ENCODE measurements at places on chromosomes 12 and 14.

DNA sequence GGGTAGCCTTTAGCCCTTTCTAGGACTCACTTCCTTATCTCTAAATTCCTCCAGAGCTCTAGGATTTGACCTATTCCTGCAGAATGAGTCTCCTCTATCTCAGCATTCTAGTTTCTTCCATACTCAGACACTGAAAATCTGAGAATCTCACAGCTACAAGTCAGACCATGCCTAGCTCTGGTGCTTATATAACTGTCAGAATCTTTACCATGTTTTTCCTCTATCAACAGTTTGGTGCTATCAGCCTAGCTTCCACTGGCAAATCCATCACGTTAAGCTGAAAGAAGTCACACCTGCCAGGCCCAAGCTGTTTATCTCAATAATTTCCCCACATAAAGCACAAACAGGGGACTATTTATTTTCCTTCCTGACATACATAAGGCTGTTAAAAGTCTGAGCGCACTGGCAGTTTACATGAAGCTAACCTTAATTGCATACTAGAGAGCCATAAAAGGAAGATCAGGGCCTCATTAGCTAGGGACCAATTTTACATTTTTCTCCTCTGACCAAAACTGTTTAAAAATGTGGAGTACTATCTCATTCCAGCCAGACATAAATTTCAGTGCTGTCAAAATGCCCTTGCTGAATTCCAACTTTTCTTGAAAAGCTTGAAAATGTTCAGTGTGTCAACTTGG lies 270.5 kb downstream of the C12orf75 start:
- peak; percentile 75 for DNase-seq

GRCh38 chr12:90455756-90456155 lies 499.2 kb downstream of the CCER1 start:
- peak; percentile 21 for DNase-seq

DNA sequence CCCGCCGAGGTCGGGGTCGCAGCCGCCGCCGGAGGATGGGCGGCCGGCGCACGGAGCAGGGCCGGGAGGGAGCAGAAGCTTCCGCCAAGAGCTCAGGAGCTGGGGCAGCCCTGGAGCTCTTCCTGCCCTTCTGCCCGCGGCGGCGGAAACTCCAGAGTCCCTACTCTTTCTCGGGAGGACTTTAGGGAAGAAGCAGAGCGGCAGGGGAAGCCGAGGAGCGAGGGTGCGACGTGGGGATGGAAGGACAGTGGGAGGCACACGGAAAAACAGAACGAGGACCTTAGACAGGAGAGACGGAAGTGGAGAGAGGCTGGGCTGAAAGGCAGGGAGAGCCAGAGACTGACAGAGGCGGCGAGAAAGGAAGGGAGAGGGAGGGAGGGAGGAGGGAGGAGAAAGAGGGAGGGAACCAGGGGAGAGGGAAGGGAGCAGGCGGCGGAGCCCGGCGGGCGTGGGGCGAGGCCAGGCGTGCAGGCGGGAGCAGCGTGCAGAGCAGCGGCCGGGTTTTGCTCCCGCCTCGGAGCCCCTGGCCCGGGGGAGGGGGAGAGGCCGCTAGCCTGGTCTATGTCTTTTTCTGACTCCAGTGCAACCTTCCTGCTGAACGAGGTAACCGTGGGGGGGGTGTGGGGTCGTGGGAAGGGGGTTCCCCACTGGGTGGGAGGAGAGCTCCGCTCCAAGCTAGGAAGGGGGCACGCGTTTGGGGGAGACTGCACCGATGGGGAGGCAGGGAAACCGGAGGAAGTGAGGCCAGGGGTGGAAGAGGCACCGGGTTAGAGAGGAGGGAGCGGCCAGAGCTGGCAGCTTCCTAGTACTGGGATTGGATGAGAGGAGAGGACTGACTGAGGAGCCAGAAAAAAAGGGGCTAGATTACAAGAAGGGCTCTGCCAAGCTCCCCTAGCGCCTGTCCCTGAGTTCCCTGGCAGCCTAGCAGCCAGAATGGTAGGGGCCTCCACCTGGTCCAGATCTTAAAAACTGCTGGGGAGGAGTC lies 2.9 kb upstream of the CACNB3 start:
- DNase-seq: peak; percentile 84

DNA sequence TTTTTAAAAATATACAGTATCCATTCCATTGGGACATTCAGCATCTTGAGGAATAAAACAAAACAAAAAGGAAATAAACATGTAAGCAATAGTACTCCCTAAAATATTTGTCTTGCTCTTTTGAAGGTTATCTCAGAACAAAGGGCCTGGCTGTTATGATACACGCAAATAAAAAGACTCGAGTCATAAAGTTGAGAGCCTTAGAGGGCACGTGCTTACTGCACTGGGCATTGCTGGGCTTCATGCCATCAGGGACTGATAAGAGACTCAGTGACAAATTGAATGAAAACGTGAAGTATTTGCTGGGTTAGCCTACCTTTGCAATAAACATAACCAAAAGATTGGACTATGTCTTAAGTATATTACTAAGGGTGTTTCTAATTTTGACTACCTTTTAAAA lies 118.9 kb downstream of the SLC35F4 start:
- DNase-seq: no peak

- DNase-seq: peak; percentile 34
These were observed 69.2 kb downstream of the CRACR2A start for GRCh38 chr12:3683670-3684069.

GRCh38 chr12:131568336-131568735 lies 142.6 kb upstream of the SFSWAP start:
- no peak for DNase-seq

- DNase-seq: peak; percentile 83
These were observed 28.2 kb downstream of the PALS1 start for GRCh38 chr14:67269298-67270060.

- DNase-seq: no peak
These were observed 64.0 kb downstream of the IQSEC3 start for GRCh38 chr12:130519-130918.

- no peak for DNase-seq
These were observed 78.2 kb downstream of the GAS2L3 start for GRCh38 chr12:100651694-100652093.

DNA sequence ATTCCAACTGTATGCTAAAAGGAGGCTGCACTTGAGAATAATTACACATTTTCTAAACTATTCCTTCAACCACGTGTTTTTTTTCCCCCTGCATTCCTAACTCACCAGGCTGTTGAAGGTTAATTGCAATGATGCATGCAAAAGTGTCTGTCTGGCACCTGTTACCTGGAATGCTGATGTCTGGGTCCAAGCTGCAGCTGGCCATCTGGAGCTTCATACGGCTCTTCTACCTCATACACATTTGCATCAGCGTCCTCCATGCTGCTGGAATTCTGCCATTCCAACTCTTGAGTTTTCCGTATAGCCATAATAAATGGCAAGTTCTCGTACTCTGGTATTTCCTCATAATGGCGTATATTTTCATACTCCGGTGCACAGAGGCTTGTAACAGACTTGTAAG lies 8.6 kb downstream of the FGD6 start:
- DNase-seq: peak; percentile 3

- no peak for DNase-seq
These were observed 88.4 kb upstream of the TMEM132C start for GRCh38 chr12:128178565-128178964.

DNA sequence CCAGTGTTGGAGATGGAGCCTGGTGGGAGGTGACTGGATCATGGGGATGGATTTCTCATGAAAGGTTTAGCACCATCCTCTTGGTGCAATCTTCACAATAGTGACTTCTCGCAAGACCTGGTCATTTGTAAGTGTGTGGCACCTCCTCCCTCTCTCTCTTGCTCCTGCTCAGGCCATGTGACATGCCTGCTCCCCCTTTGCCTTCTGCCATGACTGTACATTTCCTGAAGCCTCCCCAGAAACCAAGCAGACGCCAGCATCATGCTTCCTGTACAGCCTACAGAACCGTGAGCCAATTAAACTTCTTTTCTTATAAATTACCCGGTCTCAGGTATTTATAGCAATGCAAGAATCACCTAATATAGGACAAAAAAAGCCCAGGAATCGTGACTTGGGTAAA lies 171.0 kb upstream of the FOXN3 start:
- no peak for DNase-seq

DNA sequence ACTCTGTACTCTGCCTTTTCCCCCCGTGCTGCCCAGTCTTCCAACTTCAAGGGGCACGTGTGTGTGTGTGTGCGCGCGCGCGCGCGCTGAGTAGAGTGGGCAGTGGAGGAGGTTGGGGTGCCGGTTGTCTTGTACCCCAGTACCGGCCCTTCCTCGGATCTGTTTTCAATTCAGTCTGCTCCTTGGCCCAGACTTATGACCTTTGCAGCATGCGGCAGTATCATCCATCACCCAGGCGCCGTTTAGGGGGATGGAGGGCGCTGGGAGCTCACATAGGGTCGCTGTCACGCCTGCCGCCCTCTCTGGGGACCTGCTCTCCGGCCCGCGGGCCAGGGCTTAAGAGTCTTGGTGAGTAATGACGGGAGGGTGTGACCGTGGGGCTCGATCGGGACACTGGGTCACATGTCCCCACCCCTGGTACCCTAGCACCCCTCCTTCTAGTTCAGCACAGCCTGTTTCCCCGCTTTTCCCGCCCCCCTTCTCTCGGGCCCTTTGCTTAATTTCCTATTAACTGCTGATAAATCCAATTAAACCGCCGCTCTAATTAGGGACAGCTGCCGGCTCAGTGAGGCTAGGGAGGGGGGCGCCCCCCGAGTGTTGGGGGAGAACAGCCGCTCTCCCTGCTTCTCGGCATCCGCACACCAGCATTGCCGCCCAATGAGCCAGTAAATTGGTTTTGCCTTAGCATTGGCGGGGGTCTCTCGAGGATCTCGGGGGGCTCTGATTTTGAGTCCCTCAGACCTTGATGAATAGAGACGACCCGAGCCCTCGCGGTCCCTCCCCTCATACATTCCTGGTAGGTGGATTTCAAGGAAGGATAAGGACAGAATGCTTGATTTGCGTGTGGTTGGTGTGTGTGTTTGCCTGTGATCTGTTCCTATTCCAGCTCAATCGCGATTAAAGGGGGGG lies 9.3 kb downstream of the STAC3 start:
- DNase-seq: no peak

Data from fibroblast of upper back skin (primary cell).